ENCODE measurements at places on chromosomes 16 and 17. TPM values are rescaled to one million over a fixed set of nuclear protein-coding genes. Genes with fewer than 3 reads are reported as not detected.

The P2RX5 gene
- 0.36 TPM for total RNA-seq

The HLF gene
- total RNA-seq, result 46.6 TPM

The ABCC6 gene
- total RNA-seq, result 0.66 TPM

The DLX4 gene
- total RNA-seq, result not detected

The ZP2 gene
- total RNA-seq, result not detected

The SAT2 gene
- 116 TPM for total RNA-seq

The IRX3 gene
- not detected for total RNA-seq

The SCGB1C2 gene
- not detected for total RNA-seq

The HEXIM2 gene
- 14.5 TPM for total RNA-seq

DNA sequence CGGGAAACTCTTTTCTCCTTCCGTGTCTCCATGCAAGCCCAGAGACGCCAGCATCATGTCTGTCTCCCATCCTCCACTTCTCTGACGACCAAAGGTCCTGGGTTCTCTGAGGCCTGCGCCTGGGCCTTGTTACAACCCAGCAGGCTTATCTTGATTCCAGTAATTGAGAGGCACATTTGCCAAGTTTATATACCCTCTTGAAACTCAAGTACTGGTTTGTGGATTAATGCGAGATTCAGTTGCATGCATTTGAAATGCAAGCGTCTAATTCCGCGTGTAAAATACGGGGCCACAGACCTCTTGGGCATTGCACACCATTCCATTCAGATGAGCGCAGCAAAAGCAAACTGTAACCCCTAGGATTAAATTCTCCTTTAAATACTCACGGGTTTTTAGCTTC is 28.7 kb upstream of the CRISPLD2 start:
- DNase-seq, result peak; percentile 46

GRCh38 chr17:57595947-57596695 is 149.0 kb downstream of the CCDC182 start:
- no peak for DNase-seq

DNA sequence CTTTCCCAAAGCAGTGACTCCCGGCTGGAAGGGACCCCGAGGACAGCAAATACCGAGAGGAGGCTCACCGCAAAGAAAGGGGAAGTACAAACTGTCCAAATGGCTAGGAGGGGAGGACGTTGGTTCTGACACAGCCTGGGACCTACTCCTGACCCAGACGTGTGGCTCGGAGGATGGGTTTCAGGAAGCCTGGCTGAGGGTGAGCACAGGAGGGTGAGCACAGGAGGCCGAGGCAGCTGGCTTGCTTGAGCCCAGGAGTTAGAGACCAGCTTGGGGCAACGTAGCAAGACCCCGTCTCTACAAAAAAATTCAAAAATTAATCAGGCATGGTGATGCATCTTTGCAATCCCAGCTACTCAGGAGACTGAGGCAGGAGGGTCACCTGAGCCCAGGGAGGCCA is 83.2 kb downstream of the C16orf78 start:
- peak; percentile 44 for DNase-seq

- DNase-seq, result no peak
These were observed 1.4 kb downstream of the DHX33 start for GRCh38 chr17:5467416-5467815.

DNA sequence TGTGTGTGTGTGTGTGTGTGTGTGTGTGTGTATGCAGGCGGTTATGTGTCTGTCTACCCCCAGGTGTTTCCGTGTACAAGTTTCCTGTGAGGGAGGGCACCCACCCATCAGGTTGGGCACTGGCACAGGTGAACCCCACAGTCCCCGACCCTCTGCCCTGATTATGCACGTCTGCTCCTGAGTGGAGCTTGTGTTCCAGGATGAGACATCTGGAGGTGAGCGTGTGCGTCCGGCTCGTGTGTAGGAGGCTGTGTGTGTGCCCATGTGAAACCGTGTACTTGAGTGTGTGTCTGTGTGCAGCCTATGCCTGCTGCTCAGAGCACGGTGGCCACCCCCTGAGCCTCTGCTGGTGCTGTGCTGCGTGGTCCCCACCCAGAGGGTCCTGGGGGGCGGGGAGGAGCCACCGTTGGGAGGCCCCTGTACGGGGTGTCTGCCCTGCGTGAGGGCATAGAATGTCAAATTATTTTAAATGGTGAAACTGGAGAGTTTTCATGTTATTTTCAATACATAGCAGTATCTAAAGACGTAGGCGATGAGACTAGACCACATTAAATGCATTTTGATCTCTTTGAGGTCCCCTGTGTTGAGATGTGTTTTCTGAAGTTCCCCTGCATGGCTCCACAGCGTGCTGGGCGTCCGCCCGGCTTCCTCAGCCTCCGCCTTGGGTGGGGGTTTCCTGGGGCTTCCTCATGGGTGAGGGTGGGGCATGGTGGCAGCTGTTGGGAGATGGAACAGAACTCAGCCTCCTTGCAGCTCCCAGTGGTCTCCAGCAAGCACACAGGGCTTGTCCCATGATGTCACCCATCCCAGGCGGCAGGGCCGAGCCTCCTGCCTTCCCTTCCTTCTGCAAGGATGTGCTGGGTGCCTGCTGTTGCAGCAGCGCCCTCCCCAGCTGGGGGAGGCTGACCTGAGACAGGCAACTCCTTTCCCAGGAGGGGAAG is 43.4 kb downstream of the KCNJ12 start:
- peak; percentile 49 for DNase-seq

- DNase-seq, result no peak
These were observed 37.6 kb downstream of the OR3A1 start for GRCh38 chr17:3260600-3260999.

GRCh38 chr17:56326001-56326359 is 172.7 kb downstream of the ANKFN1 start:
- DNase-seq, result no peak

DNA sequence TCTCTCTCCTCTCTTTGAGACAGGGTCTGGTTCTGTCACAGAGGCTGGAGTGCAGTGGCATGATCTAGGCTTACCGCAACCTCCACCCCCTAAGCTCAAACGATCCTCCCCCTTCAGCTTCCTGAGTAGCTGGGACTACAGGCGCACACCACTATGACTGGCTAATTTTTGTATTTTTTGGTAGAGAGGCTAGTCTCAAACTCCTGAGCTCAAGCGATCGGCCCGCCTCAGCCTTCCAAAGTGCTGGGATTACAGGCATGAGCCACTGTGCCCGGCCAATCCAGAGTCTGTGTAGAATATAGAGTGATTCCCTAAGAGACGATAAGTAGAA is 65.8 kb upstream of the RPH3AL start:
- no peak for DNase-seq

- DNase-seq, result no peak
These were observed 28.3 kb upstream of the MYH10 start for GRCh38 chr17:8658810-8659209.

DNA sequence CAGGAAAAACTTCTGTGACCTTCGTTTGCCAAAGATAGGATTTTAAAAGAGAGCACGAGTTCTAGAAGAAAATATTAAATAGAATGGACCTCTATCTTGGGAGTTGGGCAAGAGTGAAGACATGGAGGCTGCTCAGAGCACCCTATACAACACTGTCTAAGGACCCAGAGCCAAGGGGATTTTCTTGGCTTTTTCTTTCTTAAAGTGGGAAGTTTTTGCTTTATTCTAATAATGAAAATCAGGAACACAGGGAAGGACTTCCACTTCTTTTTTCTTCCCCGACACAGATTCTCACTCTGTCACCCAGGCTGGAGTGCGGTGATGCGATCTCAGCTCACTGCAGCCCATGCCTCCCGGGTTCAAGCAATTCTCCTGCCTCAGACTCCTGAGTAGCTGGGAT is 94.1 kb downstream of the ZNF778 start:
- DNase-seq, result no peak

- no peak for DNase-seq
These were observed 10.7 kb downstream of the GALNS start for GRCh38 chr16:88846088-88846487.

GRCh38 chr16:1713933-1714332 is 7.9 kb downstream of the MAPK8IP3 start:
- no peak for DNase-seq

DNA sequence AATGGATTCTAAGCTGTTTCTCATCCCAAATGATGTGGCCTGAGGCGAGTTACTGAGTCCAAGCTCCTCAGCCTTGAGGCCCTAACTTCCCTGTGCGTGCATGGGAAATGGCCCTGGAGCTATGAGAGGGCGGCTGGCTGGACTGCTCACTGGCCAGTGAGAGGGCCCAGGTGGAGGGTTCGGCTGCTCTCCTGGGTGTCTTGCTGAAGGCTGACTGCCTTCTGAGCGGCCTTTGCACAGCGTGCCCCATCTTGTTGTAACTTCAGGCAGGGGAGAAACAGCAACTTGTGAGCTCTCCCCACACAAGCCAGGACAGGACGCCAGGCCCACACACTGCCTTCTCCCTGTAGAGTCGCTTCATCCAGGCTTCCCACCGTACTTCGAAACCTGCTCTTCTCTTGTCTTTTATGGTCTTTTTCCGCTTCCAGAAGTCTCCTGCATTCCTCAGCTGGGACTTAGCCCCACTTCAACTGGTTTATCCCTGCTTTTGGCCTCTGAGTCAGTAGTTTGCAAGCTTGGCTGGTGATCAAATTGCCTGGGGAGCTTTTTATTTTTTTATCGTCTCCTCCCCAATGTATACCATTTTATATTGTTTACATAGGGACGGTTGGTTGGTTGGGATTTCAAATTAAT is 13.3 kb downstream of the CDH3 start:
- DNase-seq, result no peak

DNA sequence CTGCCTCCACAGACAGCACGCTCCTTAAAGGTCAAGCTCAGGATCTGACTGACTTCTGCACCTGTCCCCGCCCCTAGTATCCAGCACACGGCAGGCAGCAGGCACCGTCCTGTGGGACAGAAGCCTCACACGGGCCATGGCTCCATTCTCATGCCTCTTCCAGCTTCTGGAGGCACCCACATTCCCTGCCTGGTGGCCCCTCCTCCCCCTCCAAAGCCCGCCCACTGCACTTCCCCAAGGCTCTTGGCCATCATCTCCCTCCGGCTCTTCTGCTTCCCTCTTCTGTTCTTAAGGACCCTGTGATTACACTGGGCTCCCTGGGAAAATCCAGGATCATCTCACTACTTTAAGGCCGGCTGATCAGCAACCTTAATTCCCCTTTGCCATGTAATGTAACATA is 3.5 kb downstream of the CANT1 start:
- peak; percentile 29 for DNase-seq

DNA sequence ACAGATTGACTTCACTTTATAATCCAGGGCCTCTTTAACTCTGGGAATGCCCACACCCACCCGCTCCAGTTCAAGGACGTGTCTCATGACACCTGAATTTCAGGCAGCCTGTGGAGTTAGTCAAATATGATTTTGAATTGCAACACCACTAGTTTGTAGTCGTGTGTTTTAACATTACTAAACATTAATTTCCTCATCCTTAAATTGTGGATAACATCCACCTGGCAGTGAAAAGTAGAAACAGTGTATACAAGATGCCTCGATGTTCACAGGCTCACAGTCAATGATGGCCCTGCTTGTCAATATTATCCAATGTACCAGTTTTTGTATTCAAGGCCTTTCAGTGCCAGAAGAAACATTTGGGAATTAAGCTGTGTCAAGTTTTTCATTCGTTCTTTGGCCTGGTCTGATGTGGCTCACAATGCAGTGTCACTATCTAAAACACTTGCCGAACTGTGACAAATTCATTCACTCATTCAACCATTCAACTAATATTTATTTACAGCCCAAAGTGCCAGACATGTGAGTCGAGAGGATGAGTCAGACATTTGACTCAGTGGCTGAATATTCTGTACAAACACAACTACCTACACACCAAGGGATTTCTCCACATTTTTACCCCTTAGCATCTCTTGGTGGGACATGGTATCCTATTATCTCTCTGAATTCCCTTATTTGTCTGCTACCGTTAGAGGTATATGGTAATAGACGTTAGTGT is 1.4 kb downstream of the MEIOB start:
- no peak for DNase-seq

GRCh38 chr16:3165111-3165822 is 22.7 kb upstream of the OR1F1 start:
- DNase-seq, result no peak

DNA sequence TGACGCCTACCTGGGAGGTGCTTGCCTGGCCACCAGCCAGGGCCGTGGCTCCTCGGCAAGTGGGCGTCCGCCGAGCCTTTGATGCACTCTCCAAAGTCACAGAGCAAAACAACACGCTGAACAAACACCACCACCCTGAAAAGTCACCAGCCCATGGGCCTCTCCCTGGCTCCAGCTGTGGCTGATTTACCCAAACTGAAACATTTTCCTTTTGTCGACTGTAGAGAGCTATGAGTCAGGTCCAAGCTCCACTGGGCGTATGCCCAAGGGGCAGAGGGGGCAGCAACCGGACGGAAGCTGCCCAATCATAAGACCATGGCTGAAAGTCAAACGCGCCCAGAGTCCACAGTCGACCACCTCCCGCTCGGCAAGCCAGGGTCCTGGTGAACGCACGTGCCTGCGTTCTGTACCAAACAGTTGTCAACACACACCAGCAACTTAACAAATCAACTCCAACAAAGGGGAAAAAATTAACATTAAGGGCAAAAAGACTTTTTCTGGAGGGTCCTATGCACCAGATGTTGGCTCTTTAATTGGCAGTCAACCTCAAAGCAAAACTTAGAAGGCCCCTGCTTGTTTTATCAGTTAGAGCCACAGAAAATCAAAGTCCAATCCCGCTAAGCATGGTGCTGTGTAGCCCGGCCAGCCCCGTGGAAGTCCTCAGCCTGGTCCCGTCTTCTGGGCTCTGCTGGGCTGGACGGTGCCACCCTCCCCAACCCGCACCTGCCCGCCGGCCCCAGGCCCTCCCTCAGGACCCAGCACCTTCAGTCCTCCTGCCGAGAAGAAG is 47.3 kb downstream of the TBC1D16 start:
- peak; percentile 71 for DNase-seq

DNA sequence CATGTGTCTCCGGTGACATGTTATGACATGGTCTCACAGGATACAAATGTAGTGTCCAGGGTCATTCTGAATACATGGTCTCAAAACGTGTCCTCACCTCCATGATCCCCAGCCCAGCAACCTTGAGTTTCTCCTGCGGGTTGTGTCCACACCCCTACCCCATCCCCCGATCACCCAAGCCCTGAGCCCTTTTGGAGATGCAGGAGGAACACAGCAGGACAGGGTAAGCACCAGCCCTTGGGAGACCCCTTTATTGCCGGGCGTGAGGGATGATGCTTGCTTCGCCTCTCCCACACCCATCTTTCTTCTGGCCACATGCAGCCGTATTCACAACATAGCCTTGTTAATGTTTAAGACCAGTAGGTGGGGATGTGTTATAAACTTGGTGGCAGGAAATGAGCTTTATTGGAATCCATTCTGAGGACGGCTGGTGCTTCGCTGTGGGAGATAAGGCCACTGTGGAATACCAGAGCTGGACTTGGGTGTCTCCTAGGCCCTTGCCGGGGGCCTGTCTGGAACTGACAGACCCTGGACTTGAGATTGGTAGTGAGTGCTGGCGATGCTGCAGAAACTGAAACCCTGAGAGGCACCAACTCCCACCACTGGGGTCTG is 5.5 kb downstream of the TMEM132E start:
- no peak for DNase-seq

GRCh38 chr16:88315543-88316105 is 67.1 kb upstream of the ZNF469 start:
- DNase-seq, result no peak

Data from sigmoid colon (tissue), 7 donors.